Dorsolateral prefrontal cortex (tissue), 122 donors: ENCODE measurements at places on chromosomes 1 and 21. TPM values are rescaled to one million over a fixed set of nuclear protein-coding genes. Genes with fewer than 3 reads are reported as not detected.

TTC22 gene
- 0.32 TPM for total RNA-seq

OR13G1 gene
- not detected for total RNA-seq

LYPLA2 gene
- 29.3 TPM for total RNA-seq

ANKRD13C gene
- 36.6 TPM for total RNA-seq

FHAD1 gene
- 3.0 TPM for total RNA-seq

PDZK1 gene
- not detected for total RNA-seq

CELA3A gene
- not detected for total RNA-seq

RNU1-4 gene
- total RNA-seq: 7,387 TPM

LDLRAD1 gene
- total RNA-seq: not detected

TYW3 gene
- 16.5 TPM for total RNA-seq

LCE1E gene
- not detected for total RNA-seq

TFF3 gene
- not detected for total RNA-seq

RAB42 gene
- 0.43 TPM for total RNA-seq

ZNF496 gene
- total RNA-seq: 28.5 TPM

SLC35F3 gene
- total RNA-seq: 21.5 TPM

NEXN gene
- total RNA-seq: 1.9 TPM

S100A8 gene
- 8.3 TPM for total RNA-seq

NCF2 gene
- 3.1 TPM for total RNA-seq

C1orf167 gene
- not detected for total RNA-seq

SGIP1 gene
- total RNA-seq: 135 TPM

FAM72C gene
- not detected for total RNA-seq

PLA2G2E gene
- not detected for total RNA-seq

TENT5C gene
- 0.72 TPM for total RNA-seq

SPATA46 gene
- not detected for total RNA-seq

EDN2 gene
- total RNA-seq: 0.67 TPM

BEST4 gene
- total RNA-seq: 1.3 TPM

FNDC7 gene
- 0.16 TPM for total RNA-seq

CYP4A11 gene
- total RNA-seq: not detected

PAQR6 gene
- 372 TPM for total RNA-seq

GPR25 gene
- not detected for total RNA-seq

RGS16 gene
- 4.1 TPM for total RNA-seq

CALML6 gene
- 0.53 TPM for total RNA-seq

C1QC gene
- 64.3 TPM for total RNA-seq

MYOC gene
- total RNA-seq: not detected

SLC45A3 gene
- 25.2 TPM for total RNA-seq

NECTIN4 gene
- not detected for total RNA-seq

TEDDM1 gene
- total RNA-seq: not detected

WNT3A gene
- not detected for total RNA-seq

LCE2B gene
- total RNA-seq: not detected

C1QB gene
- total RNA-seq: 109 TPM

CHIT1 gene
- 0.61 TPM for total RNA-seq

LRRC41 gene
- 49.8 TPM for total RNA-seq

VAMP4 gene
- 29.3 TPM for total RNA-seq

SYT14 gene
- 19.3 TPM for total RNA-seq

FAM78B gene
- 24.4 TPM for total RNA-seq

NTRK1 gene
- total RNA-seq: 0.86 TPM

FAM72D gene
- 0.82 TPM for total RNA-seq
